ENCODE measurements at places on chromosomes 5 and 9.

DNA sequence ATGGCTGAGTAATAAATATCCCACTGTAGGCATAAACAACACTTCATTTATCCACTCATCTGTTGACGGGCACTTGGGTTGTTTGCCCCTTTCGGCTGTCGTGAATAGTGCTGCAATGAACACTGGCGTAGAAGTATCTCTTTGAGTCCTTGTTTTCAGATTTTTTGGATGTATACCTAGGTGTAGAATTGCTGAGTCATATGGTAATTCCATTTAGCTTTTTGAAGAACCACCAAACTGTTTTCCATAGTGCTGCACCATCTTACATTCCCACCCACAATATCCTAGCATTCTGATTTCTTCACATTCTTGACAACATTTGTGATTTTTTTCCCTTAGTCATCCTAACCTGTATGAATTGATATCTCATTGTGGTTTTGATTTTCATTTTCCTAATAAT, 109.0 kb downstream of the NXNL2 start:
- no peak for DNase-seq

DNA sequence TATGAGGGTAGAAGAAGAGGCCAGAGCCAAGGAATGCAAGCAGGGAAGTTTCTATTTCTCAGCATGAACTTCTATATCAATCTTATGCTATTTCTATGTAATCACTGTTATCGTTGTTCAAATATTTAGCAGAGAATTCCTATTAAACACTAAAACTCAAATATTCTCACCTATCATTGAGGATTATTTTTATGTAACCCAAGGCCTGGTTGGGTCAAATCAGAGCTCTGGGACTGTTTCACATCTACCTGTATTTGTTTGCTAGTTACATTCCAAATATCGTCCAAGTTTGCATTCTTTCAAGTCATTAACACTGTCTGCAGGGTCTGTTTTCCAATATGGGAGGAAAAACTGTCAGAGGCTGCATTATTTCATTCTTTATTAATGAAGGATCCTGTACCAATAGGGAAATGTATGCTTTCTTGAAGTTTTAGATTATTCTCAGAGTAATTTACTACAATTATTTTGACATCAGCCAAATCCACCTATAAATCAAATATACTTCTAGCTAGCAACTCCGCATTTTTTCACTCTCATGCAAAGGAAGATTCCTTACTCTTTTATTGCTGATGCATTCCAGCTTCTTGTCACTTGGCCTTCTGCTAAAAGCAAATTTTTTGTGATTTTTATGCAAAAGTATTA, 52.2 kb downstream of the LURAP1L start:
- DNase-seq: no peak

DNA sequence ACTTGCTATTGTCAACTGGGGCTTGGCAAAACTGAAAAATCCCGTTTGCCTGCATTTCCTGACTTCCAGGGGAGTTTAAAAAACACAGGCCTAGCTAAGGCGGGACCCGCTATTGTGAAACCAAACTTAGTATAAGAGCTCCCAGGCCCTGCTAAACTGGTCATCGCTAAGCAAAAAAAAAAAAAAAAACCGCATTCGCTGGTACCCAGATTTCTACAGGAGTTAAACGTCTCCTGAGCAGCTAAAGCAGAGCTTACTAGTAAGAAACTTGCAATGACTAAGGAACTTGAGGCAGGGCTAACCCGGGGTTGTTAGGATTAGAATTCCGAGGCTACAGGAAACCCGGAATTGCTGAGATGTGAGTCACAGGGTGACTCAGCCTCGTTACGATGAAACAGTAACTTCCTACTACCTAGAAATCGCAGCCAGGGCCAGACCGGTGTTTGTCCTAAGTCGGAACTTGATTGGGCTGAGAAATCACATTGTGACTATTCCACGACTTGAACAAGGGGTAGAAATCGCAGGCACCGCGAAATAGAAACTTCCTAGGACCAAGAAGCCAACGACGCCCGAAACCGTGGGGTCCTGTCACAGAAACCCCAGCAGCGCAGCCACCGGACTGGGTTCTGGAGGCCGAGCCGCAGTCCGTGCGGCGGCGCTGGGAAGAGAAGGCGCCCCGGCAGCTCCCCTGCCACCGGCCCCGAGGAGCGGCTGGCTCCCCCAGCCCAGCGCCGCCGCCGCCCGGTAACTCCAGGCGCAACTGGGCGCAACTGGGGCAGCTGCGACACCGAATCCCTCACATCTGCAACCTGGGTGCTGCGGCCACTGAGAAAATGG, 89.4 kb downstream of the ANXA2R start:
- no peak for DNase-seq

- DNase-seq: no peak
Measured at GRCh38 chr9:137670391-137671195, 51.8 kb downstream of the EHMT1 start.

GRCh38 chr5:135490245-135491037, 38.3 kb upstream of the TIFAB start:
- DNase-seq: no peak

DNA sequence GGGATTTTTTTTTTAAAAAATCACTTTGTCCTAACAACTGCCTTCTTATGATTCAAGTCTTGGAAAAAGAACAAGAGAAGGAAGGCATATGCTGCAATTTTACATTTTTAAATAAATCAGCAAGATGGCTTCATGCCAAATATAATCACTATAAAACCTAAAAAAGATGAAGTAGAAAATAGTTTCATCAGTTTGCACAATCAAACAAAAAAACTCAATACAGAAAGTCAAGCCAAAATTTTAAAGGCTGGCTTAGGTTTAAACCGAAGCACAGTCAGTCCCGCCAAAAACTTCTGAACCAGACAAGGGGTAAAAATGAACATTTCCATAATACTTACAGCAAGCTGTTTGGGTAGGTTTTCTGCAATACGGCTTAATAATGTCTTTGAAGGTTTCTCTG, 57.3 kb downstream of the ZFR start:
- DNase-seq: no peak

GRCh38 chr5:121086671-121087070, 622.6 kb downstream of the PRR16 start:
- DNase-seq: no peak

DNA sequence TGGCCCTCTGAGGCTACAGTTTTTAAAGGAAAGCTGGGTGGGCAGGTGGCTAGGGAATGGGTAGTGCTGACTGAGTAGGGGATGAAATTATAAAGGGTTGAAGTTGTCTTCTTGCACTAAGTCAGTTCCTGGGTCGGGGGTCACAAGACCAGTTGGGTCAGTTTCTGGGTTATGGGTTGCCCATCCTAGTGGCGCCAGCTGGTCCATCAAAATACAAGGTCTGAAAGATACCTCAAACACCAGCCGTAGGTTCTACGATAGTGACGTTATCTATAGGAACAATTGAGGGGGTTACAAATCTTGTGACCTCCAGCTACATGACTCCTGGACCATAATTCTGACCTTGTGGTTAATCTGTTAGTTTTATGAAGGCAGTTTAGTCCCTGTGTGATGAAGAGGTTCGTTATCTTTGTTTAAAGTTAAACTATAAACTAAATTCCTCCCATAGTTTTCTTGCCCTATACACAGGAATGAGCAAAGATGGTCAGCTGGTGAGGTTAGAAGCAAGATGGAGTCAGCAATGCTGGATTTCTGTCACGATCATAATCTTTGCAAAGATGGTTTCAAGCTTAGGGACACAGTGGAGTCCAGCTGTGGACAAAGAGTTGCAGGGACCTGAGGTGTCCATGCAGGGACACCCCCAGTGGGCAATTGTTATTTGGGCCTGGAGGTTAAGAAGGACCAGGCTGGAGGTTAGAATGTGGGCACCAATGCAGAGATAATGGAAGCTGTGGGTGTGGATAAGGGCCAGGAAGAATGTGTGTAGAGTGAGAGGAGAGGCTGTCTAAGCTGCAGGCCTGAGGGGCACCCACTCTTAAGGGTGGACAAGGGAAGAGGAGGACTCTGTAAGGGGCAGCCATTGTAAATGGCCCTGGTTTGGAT, 14.0 kb upstream of the CREBRF start:
- no peak for DNase-seq

DNA sequence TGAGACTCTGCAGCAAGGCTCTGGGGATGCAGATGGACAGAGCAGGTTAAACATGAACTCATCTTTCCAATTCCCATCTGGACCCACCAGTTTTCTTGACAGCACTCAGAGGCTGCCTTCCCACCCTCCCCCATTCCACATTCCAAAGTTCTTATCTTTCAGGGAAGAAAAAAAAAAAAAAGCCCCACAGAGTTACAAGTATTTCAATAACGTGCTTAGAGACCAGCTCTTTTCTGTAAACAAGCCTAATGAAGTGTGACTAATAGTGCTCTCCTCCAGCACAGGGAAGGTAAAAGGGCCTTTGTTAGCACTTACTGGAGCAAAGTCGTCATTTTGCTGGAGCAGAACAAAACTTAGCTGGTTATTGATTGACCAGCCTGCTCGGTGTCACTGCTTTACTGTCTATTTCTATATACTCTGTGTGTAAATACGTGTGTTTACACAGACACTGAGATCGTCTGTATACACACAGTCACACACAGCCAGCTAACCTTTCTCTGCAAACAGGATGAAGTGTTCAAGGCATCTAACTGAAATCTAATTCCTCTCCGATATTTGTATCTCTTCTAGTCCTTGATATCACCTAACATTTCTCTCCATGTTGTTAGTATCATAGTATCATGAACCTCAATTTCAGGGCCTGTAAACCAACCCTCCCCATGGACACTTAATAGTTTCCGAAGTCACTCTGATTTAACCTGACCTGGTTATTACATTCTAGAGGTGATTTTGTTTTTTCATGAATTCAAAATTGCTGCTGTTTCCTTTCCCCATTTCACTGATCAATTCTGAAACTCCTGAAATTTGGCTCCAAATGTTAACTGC, 84.9 kb downstream of the ZNF608 start:
- DNase-seq: peak; percentile 18

DNA sequence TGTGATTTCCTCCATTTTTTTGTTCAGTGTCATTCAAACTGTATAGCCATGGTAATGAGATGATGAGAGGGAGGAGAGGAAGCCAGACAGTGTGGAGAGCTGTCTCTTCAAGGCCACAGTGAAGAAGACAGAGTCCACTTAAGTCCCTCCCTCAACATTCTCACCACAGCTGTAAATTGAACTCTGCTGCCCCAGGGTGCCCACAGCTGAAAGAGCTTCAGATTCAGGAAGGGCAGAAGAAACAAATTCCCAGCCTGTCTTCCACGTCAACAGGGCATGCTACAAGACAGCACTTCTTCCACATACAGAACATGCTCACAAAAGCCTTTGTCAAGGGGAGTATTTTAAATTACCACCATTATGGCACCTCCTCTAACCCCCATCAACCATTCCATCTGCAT, 100.4 kb downstream of the KLHL3 start:
- no peak for DNase-seq

GRCh38 chr5:64569858-64570257, 64.0 kb downstream of the RGS7BP start:
- no peak for DNase-seq

- DNase-seq: no peak
Measured at GRCh38 chr9:104895572-104895971, 32.4 kb downstream of the ABCA1 start.

DNA sequence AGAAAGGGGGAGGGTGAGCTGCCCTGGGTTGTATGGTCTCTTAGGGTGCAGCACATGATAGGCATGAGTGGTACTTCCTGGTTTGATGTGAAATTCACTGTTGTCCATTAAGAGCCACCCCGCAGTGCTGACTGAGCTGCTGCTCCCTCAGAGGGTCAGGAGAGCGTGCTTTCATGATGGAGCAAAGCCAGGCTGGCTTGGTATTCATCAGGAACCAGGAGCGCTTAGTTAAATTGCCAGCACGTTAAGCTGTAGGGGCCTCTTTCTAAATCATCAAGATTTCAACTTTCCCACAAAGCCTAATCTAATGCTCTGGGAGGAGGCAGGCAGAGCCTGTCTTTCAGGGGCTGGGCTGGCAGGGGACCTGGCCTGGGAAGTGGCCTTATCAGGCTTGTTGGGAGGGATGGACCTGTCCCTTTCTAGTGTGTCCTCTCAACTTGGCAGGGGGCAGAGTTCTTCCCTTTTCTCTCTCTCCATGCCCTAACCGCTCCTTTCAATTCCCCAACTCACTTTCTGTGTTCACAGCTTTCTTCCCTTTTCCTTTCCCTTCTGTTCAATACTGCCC, 7.9 kb downstream of the CYSTM1 start:
- DNase-seq: no peak

GRCh38 chr5:91382530-91383026, 539 bp downstream of the ARRDC3 start:
- DNase-seq: no peak

GRCh38 chr9:30796764-30797163, 1587.7 kb upstream of the ACO1 start:
- DNase-seq: no peak

- no peak for DNase-seq
Measured at GRCh38 chr9:77843871-77844155, 187.8 kb downstream of the GNAQ start.

DNA sequence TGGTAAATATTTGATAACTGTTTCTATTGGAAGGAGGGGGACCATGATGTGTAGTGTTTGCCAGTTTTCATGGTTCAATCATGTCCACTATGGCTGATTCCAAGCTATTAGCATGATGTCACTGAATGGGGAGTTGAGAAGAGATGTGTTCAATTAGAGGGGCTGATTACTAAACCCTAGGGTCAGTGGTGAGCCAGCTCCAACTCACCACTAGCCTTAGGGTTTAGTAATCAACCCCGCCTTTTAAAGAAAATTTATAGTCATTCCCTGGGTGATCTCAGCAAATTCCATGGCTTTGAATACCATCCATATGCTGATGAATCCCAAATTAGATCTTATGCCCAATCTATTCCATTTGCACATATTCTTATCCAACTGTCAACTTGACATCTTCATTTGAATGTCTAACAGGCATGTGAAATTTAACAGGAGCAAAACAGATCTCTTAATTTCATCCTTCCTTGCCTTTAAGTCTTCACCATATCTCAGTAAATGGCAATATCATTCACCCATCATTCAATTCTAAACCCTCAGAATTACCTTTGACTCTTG, 98.8 kb downstream of the GCNT1 start:
- no peak for DNase-seq

- no peak for DNase-seq
Measured at GRCh38 chr5:7961540-7961939, 92.6 kb downstream of the MTRR start.

DNA sequence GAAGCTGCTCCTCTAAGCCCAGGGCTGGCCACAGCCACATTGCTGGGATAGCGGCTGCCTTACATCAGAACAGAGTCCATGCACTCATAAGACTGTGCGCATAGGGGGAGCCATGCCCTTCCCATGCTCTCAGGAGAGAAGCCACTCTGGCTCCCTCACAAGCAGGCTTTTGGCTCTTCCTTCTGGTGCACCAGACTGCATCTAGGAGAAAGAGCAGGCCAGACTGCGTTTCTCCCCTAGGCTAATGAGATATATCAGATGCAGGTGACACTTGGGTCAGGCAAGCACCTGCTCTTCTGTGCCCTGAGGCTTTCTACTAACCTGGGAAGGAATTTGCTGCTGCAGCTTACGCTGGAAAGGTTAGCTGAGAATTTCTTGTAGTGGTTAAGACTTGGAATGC, 43.2 kb upstream of the BRINP1 start:
- no peak for DNase-seq

GRCh38 chr5:73673161-73673591, 47.2 kb downstream of the ARHGEF28 start:
- no peak for DNase-seq

DNA sequence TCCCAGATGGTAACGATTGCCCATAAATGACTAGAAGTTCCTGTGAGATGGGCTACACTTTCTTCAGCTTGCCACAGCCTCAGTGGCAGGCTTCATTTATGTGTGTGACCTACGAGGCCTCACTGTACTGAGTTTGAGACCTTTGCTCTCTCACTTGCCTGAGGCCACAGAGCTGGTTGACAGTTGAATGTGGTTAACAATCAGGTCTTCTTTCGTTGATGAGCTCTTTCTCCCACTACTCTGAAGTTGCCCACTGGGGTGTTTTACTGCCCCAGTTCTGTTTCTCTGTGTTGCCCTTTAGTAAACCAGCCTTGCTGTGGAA, 70.5 kb downstream of the CYFIP2 start:
- DNase-seq: no peak
